ENCODE measurements at places on chromosomes 7 and 10.

DNA sequence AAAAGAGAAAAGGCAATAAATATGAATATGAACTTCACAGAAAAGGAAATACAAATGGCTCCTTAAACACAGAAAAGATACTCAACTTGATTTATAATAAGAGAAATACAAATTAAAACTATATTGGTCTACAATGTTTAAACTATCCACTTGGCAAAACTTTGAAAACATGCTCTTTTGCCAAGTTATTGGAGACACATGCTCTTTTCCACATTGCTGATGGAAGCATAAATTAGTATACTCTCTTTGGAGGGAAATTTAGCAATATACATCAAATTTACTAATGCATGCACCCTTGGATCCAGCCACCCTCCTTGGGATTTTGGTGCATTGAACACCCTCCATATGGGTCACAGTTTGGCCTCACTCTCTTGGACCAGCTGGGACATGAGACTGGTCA lies 7.9 kb downstream of the TAS2R60 start:
- DNase-seq = no peak

- no peak for DNase-seq
These were observed 13.3 kb downstream of the FAM107B start for GRCh38 chr10:14761372-14761771.

GRCh38 chr10:48456808-48457761 lies 147.8 kb downstream of the ARHGAP22 start:
- DNase-seq = no peak

DNA sequence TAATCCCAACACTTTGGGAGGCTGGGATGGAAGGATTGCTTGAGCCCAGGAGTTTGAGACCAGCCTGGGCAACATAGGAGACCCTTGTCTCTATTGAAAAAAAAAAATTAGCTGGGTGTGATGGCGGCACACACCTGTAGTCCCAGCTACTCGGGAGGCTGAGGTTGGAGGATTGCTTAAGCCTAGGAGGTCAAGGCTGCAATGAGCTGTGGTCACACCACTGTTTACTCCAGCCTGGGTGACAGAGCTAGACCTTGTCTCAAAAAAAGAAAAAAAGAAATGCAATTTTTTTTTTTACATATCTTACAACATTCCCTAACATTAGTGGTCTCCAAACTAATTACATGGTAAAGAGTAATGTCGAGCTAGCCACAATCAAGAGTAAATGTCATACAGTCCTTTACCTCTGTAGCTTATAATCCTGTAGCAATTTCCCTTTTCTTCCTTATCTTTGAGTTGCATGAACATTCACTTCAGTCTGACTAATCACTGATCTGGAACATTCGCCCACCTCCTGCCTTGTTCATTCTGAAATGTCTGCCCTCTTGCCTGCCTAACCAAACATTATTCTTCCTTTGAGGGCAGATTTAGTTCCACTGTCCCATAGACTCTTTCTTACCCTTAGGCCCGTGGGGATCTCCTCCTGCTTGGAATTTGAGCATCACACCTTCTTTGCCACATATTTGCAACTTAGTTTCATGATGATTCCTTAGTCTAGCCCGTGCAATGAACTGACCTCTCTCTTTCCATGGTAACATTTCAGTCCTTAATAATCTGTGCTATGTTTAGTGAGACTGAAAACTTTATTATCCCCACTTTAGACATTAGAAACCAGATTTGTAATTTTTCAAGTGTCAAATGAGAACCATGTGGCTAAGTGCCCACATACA lies 4.8 kb upstream of the VCL start:
- no peak for DNase-seq

DNA sequence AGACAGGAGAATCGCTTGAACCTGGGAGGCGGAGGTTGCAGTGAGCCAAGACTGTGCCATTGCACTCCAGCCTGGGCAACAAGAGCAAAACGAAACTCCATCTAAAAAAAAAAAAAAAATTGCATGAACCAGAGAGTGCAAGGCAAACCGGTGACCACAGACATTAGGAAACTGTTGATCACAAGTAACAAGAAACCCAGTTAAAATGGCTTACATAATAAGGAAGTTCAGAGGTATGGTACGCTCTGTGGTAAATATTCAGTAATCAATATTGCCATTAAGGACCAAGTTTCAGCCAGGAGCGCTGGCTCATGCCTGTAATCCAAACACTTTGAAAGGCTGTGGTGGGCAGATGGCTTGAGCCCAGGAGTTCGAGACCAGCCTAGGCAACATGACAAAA lies 9.2 kb upstream of the NT5C2 start:
- DNase-seq = no peak

DNA sequence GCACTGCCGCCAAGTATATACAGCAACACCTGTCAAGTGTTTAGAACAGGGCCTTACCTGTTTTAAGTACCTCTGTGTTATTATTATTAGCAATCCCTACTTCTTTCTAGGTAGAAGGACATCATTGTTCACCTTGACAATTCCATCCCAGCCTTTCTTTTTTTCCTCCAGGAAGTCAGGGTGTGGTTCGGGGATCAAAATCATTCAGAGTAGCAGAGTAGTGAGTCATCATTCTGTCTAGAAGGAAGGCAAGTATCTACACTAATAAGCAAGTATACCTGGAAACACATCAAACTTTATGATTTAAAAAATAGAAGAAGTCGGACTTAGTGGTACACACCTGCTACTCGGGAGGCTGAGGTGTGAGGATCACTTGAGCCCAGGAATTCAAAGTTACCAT lies 25.5 kb upstream of the CAPZA2 start:
- DNase-seq = no peak

- DNase-seq = no peak
These were observed 49.5 kb downstream of the VIPR2 start for GRCh38 chr7:159094919-159095915.

- no peak for DNase-seq
These were observed 160.7 kb downstream of the PTPN20 start for GRCh38 chr10:47071891-47072290.

Data from T-helper 1 cell (primary cell).